ENCODE measurements at places on chromosomes 6 and 20.

GRCh38 chr6:159249752-159250151 is 80.6 kb downstream of the FNDC1 start:
- DNase-seq: no peak

DNA sequence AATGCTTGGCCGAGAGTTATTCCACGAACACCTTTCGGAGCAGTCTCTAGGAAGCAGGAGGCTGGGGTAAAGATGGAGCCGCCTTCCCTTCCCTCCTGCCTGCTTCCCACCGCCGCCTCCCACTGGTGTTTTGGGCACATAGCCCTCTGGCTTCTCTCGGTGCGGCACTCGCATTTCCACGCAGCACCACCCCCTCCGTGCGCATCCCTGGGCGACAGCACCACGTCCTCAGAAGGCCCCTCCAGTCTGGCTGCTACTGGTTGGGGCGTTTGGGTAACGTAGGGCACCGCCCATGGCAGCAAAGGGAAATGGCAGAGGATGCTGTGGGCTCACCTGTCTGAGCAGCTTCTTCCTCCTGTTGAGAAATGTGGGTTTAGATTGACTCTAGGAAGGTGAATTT is 2.4 kb downstream of the COL20A1 start:
- DNase-seq: no peak

DNA sequence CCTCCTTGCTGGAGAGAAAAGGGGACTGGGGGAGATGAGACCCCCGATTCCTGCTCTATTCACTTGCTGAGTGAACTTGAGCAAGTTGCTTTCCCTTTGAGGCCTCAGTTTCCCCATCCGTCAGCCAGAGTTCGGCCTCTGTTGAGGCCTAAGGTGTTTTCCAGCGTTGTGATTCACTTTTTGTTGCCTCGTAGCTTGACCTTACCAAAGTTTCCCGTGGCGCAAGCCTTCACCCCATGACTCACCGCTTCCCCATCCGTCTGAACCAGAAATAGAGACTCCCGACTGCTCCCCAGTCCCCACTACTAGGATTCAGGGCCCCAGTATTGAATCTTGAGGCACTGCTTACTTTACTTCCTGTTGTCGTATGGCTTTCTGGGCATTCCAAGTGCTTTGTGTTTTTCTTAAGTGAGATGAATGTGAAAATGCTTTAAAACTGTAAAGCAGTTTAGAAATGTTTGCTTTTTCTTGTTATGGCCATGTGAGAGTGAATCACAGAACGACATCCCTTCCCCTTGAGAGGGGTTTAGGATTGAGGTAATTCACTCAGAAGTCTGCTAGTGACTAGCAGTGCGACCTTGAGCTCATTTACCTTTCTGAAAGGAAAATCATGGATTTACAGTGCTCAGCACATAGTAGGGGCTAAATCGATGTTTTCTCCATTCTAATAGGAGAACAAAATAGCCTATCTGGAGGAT is 1.2 kb downstream of the CHMP4B start:
- peak; percentile 19 for DNase-seq

DNA sequence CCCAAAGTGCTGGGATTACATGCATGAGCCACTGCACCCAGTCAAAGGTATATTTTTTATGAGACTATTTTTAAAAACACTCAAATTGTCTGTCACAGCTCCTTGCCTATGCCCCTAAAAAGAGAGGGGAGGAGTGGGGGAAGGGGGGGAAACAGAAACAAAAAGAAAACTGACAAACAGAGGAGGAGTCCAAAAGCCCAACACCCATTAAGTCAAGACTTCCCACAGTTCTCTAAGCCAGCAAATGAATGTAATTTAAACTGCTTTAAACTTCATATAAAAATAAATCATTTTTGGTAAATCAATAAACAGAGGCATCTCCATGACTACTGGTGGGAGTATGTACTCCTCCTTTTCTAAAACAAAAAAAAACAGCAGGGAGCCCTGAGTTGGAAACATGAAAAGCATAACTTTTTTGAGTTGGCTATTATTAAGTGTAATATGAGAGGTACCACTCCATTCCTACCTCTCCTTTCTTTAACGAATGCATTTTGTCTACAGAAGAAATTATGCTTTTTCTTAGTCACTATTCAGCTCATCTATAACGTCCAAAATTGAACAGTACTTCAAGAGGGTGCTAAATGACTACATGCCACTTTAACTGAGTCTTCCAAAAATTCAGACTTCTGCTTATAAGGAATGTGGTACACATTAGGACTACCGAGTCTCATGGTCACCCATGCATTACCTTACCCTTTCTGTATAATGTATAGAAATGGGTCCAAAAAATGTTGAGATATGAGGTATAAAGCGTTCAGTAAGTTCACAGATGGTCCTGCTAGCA is 119.0 kb upstream of the PRSS16 start:
- no peak for DNase-seq

DNA sequence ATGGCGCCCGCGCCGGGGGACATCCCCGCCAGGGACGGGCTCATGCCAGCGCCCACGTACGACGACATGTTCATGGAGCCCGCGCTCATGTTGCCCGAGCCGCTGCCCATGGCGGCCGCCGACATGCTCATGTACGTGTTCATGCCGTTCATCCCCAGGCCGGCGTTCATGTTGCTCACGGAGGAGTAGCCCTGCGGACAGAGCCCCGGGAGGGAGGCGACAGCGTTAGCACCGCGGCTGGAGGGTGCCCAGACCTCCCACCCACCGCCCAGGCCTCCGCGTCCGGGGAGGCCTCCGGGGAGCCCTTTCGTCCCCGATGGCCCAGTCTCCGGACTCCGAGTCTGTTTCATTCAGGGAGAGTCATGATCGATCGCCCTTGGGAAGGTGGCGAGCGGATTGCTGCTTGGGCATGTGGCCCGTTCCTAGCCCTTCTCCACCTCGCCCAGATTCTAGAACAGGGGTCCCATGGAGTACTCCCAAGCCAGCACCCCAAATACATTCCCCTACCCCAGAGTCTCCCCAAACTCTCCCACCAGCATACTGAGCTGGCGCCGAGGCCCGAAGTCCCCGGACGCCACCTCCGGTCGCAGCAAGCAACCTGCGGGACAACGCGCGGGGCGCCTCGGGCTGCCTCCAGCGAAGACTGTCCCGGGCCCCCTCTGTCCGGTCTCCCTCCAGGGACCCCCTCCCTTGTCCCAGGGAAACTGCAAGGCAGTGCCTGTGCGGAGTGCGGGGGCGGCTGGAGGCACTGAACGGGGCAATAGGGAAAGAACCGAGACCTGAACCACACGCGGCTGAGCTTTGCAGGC is 1.2 kb downstream of the FOXA2 start:
- no peak for DNase-seq

DNA sequence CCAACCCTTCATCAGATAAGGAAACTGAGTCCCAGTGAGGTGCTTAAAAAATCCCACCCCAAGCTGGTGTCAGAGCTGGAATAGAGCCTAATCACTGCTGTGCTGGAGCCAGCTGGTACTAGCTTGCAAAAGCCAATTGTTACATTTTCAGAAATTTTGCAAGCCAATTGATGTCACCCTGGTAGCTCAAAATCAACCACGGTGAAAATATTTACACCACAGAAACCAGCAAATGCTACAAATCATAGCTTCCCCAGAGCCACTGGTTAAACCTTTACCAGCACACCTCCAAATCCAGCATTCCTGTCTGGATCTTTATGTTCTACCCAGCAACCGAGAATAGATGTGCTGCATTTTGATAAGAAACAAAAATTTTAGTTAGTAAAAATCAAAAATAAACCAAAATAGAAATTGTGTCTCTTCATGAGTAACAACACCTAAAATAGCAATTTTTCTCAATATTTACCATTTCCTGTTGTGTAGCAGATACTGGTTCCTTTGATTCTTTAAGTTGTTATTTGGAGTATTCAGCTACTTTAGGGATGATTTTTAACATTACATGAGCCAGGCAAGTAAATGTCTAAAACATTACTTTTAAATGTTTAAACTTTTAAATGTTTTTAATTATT is 7.2 kb upstream of the LCA5 start:
- no peak for DNase-seq

- DNase-seq: no peak
These were observed 1.3 kb downstream of the LKAAEAR1 start for GRCh38 chr20:64082820-64083377.

- no peak for DNase-seq
These were observed 37.9 kb upstream of the JARID2 start for GRCh38 chr6:15207923-15208322.

DNA sequence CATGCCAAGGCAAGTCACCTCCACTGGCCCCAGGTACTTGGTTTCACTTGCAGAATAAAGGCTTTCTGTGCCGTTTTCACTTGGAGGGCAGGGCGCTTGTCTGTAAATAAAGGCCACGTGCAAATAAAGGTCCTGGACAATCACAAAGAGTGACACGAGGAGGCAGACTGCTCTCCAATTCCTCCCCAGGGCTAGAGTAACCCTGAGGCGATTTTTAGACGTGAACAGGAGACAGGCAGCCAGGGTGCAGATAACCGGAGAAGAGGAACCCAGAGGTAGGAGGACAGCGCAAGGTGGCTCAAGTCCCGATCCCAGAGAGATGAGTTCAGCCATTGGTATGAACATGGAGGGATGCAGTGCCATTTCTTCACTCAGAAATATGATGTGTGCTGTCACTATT is 327.4 kb downstream of the KIF16B start:
- no peak for DNase-seq

DNA sequence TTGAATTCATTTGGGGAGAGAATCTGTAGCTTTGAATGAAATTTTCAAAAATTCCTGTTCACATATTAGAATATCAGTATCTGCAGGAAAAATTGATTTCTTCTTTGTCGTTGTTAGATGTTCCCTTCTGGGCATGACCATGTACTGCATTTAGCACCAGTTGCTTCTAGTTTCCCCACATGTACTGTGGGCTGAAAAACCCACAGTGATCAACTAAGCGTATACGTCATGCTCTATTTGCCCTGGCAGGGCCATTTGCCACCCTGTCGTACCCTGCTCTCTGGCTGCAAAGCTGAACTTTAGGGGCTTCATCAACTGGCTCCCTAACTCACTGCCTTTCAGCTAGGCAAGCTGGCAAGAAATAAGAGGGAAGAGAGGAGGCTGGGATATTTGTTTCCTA is 340.7 kb upstream of the TSHZ2 start:
- no peak for DNase-seq
